ENCODE measurements at places on chromosomes 2 and 18.

DNA sequence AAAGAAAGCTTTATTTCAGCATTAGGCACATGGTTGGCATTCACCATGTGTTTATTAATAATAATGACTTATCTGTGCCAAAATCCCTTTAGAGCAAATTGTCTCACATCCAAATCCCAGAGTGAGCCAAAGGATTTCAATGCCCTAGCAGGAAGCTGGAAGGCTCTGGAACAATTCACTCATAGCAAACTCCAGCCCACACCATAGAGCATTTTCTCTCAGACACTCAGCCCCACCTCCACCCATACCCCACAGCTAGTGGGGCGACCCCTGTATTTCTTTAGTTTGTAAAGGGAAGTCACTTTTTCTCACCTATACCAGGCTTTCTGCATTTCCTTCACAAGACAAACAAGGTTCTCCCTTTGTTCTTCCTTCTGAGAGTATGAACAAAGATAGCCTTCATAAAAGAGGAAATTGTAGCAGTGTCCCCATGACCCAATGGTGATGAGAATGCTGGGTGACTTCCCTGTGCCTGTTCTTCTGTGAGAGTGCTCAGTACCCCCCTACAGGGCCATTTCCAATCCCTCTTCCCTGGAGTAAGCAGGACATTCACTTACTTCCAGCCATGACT lies 100.1 kb upstream of the APCDD1 start:
- no peak for DNase-seq

- no peak for DNase-seq
These were observed 139.2 kb upstream of the PXDN start for GRCh38 chr2:1883476-1883875.

DNA sequence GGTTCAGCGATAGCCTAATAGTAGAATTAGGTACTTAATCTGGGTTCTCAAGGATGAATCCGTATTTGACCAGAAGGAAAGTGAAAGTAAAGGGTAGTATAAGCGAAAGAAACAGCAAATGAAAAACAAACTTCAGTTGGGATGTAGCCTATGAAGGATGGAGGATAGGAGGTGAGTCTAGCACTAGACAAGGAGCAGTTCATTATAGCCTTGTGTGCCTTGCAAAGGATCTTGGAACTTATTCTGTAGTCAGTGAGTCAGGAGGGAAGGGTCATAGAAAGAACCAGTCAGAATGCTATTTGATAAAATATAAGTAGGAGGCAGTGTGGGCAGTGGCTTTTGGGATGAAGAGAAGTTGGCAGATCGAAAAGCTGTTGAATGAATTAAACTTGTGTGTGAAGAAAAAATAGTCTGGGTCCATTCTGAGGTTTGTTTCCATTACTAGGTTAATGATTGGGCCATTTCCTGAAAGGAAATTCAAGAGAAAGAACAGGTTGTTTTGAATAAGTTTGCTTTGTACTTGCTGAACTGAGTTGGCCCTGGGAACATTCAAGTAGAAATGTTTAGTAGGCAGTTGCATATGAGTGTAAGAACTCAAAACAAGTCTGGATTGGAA lies 48.5 kb downstream of the ANKRD12 start:
- no peak for DNase-seq

GRCh38 chr2:158740127-158740526 lies 55.0 kb upstream of the DAPL1 start:
- DNase-seq = no peak

Data from NCI-H2227 treated with DMSO at 0.1 percent for 48 hours (cell line).